ENCODE measurements at places on chromosomes 2 and 18. TPM values are rescaled to one million over a fixed set of nuclear protein-coding genes. Genes with fewer than 3 reads are reported as not detected.

DNA sequence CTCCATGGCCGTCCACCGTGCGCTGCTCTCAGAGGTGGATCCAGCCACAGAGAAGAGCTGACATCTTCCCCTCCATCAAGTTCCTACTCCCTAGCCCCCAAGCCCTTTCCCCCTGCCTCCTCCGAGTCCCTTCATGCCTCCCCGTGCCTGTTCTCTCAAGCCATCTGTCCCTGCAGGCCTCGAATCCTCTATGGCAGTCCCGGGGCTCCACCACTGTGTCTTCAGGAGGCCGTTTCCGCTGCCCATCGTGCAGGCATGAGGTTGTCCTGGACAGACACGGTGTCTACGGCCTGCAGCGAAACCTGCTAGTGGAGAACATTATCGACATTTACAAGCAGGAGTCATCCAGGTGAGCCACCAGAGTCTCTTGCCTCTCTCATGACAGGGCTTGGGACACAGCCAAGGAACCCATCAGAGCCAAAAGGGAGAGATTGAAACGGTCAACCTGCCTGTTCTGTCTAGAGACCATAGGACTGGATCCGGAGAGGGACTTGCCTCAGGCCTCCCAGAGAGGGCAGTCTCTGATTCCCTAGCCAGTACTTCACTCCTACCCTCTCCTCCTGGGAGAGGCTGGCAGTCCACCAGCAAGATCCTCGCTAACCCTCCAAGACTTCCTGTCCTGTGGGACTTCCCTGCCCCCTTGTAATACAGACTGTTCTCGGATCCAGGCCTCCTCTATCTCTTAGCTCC is 9.7 kb downstream of the UCN start:
- no peak overlapping the region for H3K4me3 ChIP-seq
- DNase-seq = peak; percentile 17
- H3K36me3 ChIP-seq = no peaks in the 10 kb centered on the region
- H3K27me3 ChIP-seq = no peaks in the 10 kb centered on the region

- no peaks in the 10 kb centered on the region for H3K27me3 ChIP-seq
- peaks cover 93% of the 10 kb centered on the region for H3K36me3 ChIP-seq
These were observed 56.9 kb downstream of the ITGA6 start for GRCh38 chr2:172484253-172484652.

GRCh38 chr2:33020883-33021282 is 74.1 kb downstream of the LTBP1 start:
- H3K4me3 ChIP-seq = no peak overlapping the region
- peaks cover 8% of the 10 kb centered on the region for H3K4me1 ChIP-seq
- no peak for DNase-seq
- no peak overlapping the region for H3K27ac ChIP-seq

DNA sequence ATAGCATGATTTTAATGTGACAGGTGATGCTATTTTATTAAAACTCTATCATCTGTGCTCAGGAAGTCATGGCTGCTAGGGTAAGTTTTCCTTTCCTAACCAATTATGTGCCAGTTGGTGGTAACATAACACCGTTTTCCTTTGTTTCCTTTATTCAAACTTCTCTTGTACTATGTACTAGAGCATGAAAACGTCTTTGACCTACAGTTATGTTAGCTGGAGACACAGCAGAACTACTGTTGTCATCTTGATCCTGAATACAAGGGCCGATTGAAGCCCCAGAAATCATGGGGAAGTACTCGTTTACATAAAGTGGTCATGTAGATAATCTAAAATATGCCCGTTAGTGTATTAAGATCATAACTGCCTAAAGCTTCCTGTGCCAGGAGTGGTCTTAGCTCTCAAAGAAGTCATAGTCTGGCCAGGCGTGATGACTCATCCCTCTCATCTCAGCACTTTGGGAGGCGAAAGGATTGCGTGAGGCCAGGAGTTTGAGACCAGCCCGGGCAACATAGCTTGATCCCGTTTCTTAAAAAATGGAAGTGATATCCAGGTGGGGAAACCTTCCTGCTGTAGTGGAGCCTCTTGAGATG is 20.5 kb downstream of the NEDD4L start:
- no peak for DNase-seq
- H3K4me3 ChIP-seq = no peak overlapping the region
- H3K27ac ChIP-seq = no peak overlapping the region
- no peaks in the 10 kb centered on the region for H3K27me3 ChIP-seq

- H3K27me3 ChIP-seq = no peaks in the 10 kb centered on the region
- no peak for DNase-seq
- no peaks in the 10 kb centered on the region for H3K4me1 ChIP-seq
These were observed 39.3 kb upstream of the NFATC1 start for GRCh38 chr18:79356435-79356834.

DNA sequence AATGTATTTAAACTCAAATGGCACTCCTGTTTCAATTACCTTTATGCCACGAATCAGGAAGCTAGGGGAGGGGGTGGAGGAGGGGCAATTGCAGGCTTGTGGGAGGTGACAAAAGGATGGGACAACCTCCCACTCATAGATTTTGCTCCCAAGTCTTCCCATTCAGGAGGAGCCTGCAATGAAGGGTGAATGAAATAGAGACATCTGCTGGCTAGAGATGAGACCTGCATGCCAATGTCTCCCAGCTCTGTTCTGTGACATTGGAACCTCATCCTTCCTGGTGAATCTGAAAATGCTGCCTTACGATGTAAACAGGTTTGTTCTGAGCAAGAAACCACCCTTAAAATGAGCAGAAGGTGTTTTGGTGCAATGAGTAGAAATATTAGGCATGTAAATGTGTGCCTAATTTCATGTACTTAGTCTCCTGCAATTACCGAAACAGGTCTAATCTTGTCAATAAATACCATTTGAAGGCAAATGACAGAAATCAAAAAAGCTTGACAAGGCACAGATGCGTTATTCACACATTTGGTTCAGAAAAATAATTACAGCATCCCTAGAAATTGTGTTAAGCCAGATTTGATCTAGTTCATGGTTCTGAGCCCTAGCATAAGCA is 2.7 kb upstream of the PID1 start:
- peak; percentile 94 for DNase-seq
- no peaks in the 10 kb centered on the region for H3K27me3 ChIP-seq
- peak overlapping the region; percentile 57 for H3K4me3 ChIP-seq
- peaks cover 40% of the 10 kb centered on the region for H3K4me1 ChIP-seq

GRCh38 chr2:63081404-63081803 is 30.8 kb downstream of the OTX1 start:
- H3K4me1 ChIP-seq = peaks cover 4% of the 10 kb centered on the region
- H3K27ac ChIP-seq = no peak overlapping the region
- DNase-seq = no peak

DNA sequence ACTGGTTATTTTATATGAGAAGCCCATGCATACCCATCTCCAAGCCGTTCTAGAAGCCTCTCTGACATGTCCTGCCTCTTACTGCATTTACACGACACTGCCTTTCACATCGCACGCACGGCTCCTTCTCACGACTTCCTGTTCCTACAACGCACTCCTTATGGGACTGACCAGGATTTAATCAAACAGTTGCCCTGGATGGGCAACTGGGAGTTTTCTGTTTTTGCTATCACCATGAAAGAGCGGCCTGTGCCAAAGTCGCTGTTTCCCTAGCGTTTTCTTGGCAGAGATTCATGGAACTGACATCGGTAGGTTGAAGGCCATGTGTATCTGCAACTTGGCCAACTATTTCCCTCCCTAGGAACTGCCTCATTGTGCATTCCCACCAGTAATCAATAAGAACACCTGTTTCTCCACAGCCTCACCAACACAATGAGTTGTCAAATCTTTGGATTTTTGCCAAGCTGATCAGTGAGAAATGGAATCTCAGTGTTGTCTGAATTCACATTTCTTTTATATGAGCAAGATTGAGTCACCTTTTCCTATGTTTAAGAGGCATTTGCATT is 97.2 kb upstream of the OTOS start:
- peak; percentile 59 for DNase-seq
- peak overlapping the region; percentile 72 for H3K27ac ChIP-seq
- peaks cover 20% of the 10 kb centered on the region for H3K4me1 ChIP-seq
- peaks cover 15% of the 10 kb centered on the region for H3K27me3 ChIP-seq
- peak overlapping the region; percentile 43 for H3K4me3 ChIP-seq

DNA sequence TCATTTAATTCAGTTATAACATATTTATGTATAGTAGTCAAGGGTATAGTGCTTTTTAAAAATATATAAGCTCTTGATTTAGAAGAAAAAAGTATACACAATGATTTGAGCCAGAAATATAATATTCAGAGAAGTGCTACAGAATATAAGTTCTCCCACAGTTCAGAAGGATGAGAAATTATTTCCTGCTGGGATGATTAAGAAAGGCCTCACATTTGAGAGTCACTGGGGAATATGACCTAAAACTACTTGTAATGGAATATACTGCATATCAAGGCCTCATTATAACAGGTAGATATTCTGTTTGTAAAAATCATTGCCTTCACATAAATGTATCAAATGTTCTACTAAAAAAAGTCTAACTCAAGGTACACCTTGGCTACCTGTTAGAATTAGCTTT is 203.5 kb downstream of the MBD2 start:
- H3K36me3 ChIP-seq = no peaks in the 10 kb centered on the region
- H3K4me3 ChIP-seq = no peak overlapping the region
- DNase-seq = no peak

CAMKMT gene
- 9.9 TPM for total RNA-seq

GPR39 gene
- total RNA-seq = 7.2 TPM

MEIS1 gene
- total RNA-seq = 4.4 TPM

OR6B2 gene
- total RNA-seq = not detected

UPP2 gene
- not detected for total RNA-seq

GPR45 gene
- not detected for total RNA-seq

All from MCF 10A (cell line).